Stimulated activated CD4-positive, alpha-beta T cell treated with anti-CD3 and anti-CD28 coated beads, Interleukin-1b, Interleukin-23, amount 100 ng/mL, for 4 hours (primary cell): ENCODE measurements at places on chromosomes 7 and 10.

- DNase-seq: no peak
These were observed 316.4 kb downstream of the PTEN start for GRCh38 chr10:88179831-88180230.

GRCh38 chr10:109250152-109250551 lies 673.2 kb downstream of the XPNPEP1 start:
- no peak for DNase-seq

DNA sequence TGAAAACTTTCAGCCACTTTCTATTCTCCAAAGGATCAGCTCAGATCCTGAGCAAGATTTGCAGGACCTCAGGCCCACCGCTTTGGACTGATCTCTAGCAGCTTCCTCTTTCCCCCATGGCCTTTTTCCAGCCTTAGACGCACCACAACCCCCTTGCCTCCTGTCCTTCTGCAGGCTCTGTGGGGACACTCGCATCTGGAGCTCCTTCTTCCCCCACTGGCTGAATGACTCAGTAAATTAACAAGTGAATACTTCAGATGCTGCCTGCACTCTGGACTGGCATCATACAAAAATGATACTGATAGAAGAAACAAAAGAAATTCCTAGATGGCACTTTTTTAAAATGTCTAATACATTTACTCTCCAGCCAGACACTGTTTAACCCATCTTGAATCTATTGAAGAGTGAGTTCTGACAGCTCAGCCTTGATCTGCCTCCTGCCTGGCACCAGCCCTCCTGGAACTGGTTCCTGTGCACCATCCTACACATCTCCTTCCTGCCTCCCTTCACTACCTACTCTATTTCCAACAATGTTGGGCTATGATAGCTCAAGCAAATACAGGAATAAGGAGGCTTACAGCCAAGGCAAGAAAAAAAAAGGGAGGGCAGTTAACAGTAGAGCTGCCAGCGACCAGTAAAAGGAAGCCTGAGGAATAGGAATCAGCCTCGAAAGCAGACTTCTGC lies 3.3 kb downstream of the FRMPD2 start:
- no peak for DNase-seq

GRCh38 chr10:46995234-46995633 lies 84.0 kb downstream of the PTPN20 start:
- no peak for DNase-seq

- no peak for DNase-seq
These were observed 15.4 kb upstream of the HIBADH start for GRCh38 chr7:27677912-27678612.

GRCh38 chr7:151275813-151276577 lies 27.5 kb upstream of the SMARCD3 start:
- DNase-seq: no peak

DNA sequence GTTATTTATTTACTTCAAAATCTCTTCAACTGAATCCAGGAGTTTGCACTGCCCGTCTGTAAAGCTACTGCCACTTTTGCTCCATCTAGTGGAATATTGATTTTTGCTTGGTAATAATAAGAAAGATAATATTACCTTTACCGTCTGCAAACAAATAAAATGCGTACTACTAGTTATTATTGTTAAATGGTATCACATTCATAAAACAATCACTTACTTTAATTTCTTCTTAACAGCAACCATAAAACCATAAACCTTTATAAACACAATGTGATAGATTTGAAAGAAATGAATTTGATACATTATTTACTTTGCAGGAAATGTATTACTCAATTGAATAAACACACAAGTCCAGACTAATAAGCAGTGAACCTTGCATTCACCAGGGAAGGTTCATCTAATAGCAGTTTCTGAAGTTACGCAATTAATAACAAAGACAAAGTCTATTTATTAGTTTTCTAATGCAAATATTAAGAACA lies 6.4 kb downstream of the AGMO start:
- no peak for DNase-seq

DNA sequence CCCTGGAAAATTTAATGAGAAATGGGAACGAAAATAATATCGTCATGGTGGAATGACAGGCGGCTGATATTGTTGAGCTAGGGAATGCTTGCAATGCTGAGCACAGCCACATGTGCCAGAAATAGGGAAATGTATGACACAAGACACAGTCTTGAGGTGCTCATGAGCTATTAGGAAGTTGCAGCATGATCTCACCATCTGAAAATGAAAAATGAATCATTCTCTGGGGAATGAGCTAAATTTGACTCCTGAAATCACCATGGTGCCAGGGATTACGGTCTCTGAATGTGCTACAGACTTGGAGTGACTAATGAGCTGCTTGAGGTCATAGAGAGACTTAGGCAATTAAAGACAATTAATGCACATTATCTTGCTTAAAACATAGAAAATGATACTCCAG lies 845.0 kb downstream of the CNTNAP2 start:
- no peak for DNase-seq

DNA sequence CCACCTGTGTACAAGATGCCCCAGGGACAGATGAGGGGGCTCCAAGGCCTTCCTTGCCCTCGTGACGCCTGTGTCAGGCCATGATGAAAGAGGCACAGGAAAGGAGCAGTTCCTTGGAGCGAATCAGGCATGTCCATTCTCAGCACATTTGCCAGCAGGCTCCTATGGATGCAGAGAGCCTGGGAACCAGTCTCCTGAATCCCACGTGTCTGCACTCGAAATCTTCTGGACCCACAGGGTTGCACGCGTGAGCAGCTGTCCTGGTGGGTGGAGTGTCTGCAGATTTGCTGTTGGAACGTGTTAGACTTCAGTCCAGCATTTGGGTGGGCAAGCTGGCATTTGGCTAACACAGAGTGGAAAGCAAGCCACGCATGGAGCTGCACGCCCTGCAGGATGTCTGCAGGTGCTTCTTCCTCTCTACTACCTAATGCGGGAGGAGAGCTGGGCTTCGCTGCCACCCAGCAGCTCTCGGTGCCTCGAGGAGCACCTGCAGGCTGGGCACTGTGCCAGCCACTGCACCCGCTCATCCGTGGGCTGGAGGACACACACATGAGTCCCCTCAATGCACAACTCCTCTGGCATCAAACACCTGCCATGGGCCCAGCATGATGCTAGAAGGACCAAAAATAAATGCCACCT lies 140.7 kb downstream of the PAXIP1 start:
- DNase-seq: no peak

DNA sequence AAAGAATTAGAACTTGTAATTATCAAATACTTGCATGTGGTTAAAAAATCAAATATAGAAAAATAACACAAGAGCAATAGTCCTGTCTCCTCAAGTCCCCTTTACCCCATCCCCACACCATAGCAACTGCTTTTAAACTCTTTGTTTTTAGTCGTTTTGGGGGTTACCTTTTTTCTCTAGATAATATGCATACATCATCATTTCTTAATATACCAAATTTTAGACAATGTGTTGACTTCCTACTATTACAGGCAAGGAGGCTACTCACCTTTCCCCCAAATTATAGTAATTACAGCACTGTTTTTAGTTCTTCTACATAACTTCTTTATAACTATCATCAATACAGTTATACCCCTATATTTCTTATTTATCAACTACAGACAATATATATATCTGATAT lies 57.3 kb downstream of the SLC18A2 start:
- no peak for DNase-seq

- DNase-seq: no peak
These were observed 51.7 kb downstream of the ADRA2A start for GRCh38 chr10:111128331-111129180.

DNA sequence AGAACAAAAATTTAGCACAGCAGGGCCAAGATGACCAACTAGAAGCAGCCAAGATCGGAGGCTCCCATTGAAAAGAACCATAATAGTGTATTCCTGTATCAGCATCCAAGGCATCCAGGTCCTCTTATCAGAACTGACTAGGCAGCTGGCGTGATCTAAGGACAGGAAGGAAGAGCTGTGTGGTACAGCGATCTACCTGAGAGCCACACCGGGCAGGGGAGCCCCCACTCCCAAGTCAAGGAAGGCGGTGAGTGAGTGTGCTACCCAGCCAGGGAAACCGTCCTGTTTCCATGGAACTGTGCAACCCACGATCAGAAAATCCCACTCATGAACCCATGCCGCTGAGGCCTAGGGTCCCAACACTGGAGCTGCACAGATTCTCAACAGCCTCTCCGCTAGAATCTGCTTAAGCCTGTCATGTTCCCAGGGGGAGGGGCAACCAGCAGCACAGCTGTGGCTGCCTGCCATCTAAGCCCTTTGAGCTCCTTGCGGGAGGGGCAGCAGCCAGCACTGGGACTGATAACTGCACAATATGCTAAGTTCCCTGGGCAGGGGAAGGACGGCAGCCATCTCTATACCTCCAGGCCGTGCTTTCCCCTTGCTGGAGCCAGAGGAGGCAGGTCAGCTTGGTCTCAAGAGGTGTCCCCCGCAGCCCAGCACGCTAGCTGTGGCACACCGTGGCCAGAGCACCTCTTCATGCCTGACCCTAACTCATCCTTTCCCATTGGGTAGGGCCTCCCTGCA lies 213.0 kb upstream of the SMIM30 start:
- no peak for DNase-seq
